ENCODE measurements at places on chromosomes 7 and 10.
A peak's percentile ranks its signal among the peaks of the same experiment; 100 is the strongest.

DNA sequence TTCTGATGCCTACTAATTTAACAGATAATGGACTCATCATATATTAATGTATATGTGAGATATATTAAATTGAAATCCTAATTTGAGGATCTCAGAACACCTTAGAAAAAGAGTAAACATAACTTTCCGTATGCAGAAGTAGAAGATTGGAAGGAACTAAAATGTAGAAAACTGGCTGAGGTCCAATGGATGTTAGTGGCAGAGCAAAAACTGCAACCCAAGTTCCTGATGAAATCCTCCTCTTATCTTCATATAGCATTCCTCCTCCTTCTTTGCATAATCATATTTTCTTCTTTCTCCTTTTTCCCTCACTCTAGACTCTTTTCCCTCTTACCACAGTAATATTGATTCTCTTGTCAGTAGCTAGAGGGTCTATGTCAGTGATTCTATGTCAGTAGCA is 6.0 kb downstream of the INA start:
- no peak for DNase-seq

GRCh38 chr10:126439942-126440341 is 51.7 kb upstream of the ADAM12 start:
- no peak for DNase-seq

- no peak for DNase-seq
Observed at GRCh38 chr10:117989962-117990361, 56.8 kb downstream of the RAB11FIP2 start.

- peak; percentile 60 for DNase-seq
Observed at GRCh38 chr7:105794741-105795729, 81.4 kb downstream of the ATXN7L1 start.

DNA sequence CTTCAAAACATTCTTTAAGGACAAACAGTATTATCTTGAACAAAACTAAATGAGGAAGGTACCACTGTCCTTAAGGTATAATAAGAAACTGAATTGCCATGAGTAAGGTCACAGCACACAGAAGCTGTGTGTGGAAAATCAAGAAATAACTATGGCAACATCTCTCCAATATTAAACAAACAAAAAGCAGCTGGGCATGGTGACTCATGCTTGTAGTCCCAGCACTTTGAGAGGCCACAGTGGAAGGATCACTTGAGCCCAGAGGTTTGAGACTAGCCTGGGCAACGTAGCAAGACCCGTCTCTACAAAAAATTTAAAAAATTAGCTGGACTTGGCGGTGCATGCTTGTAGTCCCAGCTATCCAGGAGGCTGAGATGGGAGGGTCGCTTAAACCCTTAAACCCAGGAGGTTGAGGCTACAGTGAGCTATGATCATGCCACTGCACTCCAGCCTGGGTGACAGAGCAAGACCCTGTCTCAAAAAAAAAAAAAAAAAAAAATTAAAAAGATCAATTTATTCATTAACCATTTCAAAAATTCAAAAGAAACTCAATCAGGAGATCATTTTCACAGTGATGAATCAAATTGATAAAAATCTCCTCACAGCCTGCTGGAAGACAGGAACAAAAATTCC is 195.4 kb downstream of the SKIDA1 start:
- DNase-seq = peak; percentile 79

DNA sequence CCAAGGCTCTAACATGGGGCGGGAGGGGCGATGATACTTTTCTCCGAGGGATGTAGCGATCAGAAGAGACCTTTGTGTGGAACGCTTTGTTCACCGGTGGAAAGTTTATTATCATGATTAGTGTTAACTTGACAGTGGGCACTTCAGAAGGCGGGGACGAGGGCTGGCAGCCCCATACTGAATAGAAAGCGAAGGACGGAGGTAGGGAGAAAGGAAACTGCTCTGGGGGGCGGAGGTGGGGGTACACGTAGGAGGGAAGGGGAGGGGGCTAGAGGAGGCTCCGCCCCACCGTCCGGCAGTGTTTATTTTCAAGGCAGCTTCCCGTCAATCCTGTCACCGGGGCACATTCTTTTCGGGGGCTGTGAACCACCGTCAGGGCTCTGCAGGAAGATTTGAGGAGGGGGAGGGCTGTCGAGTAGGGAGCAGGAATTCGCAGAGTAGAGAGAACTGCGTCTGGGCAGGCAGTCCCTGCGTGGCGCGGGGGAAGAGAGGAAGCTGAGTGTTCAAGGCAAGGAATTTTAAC is 9.4 kb upstream of the NKX2-3 start:
- DNase-seq = no peak

- DNase-seq = no peak
Observed at GRCh38 chr10:103184615-103185014, 8.5 kb downstream of the NT5C2 start.

- no peak for DNase-seq
Observed at GRCh38 chr7:15507708-15508107, 54.1 kb downstream of the AGMO start.

- DNase-seq = no peak
Observed at GRCh38 chr10:86954681-86955500, 2.5 kb downstream of the MMRN2 start.

DNA sequence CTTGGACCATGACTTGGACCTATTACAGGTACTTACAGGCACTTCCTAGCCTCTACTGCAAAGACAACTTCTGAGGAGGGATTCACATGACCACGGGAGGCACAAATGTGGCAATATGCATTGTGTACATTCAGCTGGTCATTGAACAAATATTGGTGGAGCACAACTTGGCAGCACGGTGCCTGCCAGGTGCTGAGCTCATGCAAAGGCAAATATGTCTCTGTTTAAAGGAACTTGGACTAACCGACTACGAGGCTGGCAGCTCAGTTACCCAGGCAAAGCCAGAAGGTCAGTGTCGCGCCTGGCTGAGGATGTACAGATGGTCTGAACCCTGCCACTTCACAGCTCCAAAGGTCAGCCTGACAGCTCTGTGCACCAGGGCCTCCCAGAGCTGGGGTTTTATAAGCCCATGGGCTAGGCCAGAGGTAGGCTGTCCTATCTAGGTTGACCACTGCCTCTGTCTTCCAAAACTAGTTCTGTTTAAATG is 6.1 kb downstream of the DENND11 start:
- no peak for DNase-seq

- DNase-seq = peak; percentile 10
Observed at GRCh38 chr7:108838198-108838597, 268.5 kb downstream of the DNAJB9 start.

GRCh38 chr7:18289788-18290187 is 205.8 kb upstream of the HDAC9 start:
- no peak for DNase-seq

GRCh38 chr10:24446739-24447138 is 237.8 kb downstream of the KIAA1217 start:
- DNase-seq = peak; percentile 84

- DNase-seq = no peak
Observed at GRCh38 chr10:49605939-49606509, 4.1 kb upstream of the SLC18A3 start.

DNA sequence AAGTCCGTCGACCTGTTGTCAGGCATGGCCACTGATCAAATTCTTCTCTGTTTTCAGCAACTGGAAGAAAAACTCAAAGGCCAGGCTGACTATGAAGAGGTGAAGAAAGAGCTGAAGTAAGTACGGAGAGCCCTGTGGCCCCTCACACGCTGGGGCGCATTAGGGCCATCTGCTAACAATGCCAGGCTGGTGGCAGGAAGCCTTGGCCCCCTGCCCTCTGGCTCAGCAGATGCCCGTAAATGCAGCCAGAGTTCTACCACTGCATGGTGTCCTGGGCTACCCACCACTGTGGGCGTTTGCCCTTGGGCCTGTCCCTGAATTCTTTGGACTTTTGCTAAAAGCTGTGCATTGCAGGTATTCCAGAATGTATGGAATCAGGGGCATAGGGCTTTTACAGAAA is 96.9 kb upstream of the SH2B2 start:
- no peak for DNase-seq

GRCh38 chr7:5508698-5509097 is 85.1 kb upstream of the TNRC18 start:
- DNase-seq = no peak

DNA sequence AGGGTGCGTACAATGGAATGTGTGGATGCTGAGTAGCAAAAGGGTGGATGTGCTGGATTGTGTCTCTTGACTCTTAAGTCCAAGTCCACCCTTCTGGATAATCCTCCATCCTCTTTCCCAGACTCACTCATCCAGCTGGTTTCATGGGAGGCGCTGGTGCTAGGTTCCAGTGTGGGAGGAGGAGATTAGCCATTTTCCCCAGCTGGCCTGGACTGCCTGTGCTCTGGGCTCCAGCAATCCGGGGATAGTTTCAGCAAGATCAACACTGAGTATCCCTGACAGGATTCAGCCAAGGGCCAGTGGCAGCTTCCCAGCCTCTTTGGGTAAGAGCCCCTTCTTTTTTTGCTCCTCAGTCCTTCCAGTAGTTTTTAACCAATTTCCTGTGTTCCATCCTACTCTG is 21.6 kb upstream of the TRIL start:
- DNase-seq = no peak

GRCh38 chr7:6649241-6649961 is 12.3 kb downstream of the ZNF316 start:
- DNase-seq = no peak

- DNase-seq = no peak
Observed at GRCh38 chr7:139186146-139186545, 44.9 kb upstream of the UBN2 start.

DNA sequence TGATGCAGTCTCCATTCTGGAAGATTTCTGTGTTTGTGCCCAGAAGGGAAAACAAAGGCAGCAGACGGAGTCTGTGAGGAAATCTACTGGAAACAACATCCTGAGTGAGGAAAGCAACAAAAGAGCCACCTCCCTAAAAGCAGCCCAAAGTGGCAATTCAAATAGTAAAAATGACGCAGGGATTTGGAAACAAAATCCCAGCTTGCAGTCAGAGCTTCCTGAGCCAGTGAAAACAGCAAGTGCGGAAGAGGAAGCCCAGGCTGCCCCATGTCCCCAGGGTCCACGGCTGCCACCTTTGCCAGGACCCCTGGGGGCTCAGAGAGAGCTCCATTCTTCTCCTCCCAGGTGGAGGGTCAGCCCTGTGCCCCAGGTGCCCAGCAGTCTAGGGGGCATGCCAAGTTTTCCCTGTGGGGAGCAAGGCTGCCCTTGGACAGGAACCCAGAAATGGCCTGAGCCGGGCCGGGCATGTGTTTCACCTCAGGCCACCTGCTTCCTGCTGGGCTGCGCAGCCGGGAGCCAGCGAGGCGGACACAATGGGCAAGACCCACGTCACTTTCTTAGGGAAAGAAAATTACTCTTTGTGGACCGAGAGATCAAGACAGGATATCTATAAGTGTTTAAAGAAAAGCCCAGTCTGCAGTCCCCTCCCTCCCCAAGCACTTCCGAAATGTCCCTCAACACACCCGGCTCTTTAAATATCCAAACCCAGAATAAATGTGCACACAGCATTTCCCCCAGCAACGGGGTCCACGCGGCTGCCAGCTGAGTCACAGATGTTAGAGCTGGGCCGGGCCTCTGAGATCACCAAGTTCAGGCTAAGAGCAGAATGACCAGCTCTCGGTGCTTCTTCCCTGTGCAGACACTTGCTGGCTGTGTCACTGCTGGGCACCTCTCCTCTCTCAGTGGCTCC is 231.1 kb downstream of the ARHGAP12 start:
- peak; percentile 78 for DNase-seq

DNA sequence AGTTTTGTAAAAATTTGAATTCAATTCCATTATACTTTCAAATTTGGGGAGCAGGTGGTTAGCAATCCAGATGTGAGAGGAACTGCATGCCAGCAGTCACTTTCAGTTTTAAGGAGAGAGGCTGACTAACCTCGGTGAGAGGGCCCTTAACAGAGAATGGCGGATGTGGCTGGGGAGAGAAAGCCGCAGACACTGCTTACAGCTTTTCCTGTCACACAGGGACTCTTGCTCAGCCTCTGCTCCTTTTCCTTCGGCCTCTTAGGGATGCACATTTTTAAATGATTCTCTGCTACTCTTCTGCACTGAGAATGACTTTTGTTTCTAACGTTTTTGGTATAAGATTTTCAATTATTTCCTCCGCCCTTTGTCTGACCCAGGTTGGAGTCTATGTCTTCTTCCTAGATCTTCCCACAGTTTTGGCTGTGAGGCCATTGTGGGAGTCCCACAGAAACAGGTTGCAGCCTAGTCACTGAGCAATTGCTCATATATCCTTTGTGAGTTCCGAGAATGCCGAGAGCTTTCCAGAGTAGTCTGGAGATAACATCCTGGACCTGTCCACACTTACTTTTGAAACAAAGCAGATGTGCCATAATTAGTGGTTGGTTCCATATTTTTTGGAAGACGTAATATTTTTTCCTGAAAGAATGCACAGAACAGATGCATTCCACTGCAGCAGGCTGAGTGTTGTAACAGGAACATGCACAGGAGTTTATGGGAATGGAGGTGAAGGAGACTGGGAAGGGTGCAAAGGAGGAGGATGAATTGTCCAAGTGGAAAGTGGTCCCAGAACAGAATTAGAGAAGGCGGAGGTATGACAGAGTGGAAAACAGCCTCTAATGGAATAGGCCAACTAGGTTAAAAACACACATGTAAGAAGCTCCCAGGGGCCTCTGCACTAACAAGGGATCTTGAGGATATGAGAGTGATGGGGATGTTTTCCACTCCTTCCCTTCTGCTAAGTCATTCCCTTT is 168.0 kb upstream of the ZNF32 start:
- peak; percentile 98 for DNase-seq

- DNase-seq = no peak
Observed at GRCh38 chr7:152909683-152910544, 150.4 kb downstream of the ACTR3B start.

DNA sequence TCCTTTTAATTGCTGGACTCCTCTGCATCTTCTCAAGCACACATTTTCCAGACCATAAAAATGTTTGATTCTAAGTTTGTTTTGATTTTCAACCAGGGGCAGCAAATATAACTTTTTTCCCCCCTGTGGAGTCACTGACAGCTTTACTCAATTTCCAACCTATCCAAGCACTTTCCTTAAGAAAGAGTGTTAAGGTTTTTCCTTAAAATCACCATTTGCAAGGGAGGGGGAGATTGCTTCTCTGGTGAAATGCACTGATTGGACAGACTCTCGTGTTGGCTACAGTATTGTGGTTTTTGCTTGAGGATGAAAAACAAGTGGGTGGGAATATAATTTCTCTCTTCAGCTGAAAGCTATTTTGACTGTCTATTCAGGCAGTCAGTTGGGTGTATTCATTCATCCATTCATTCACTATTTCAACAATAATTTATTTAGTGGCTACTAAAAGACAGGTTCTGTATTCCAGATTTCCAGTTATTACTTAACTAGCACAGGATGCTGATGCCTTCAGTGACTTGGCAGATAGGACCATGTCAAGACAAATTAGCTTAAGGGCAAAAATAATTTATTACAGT is 146.3 kb downstream of the BAMBI start:
- DNase-seq = peak; percentile 10

GRCh38 chr10:30784897-30785605 is 155.5 kb upstream of the LYZL2 start:
- peak; percentile 74 for DNase-seq

All from fibroblast of skin of right biceps (primary cell).